CD4-positive, alpha-beta T cell treated with Interleukin-17A for 1 hour (primary cell): ENCODE measurements at places on chromosomes 4 and X.
A peak's percentile ranks its signal among the peaks of the same experiment; 100 is the strongest.

- no peak for DNase-seq
These were observed 5.4 kb downstream of the TBC1D1 start for GRCh38 chr4:37896206-37896860.

GRCh38 chr4:1628892-1629698 is 55.0 kb downstream of the FAM53A start:
- DNase-seq, result peak; percentile 75

GRCh38 chr4:157701695-157701994 is 471.2 kb downstream of the GASK1B start:
- no peak for DNase-seq

- DNase-seq, result no peak
These were observed 60.6 kb downstream of the RPS6KA3 start for GRCh38 chrX:20205927-20206708.

GRCh38 chr4:186839122-186840037 is 115.7 kb upstream of the FAT1 start:
- no peak for DNase-seq

GRCh38 chrX:110032534-110033147 is 29.7 kb downstream of the TMEM164 start:
- no peak for DNase-seq

DNA sequence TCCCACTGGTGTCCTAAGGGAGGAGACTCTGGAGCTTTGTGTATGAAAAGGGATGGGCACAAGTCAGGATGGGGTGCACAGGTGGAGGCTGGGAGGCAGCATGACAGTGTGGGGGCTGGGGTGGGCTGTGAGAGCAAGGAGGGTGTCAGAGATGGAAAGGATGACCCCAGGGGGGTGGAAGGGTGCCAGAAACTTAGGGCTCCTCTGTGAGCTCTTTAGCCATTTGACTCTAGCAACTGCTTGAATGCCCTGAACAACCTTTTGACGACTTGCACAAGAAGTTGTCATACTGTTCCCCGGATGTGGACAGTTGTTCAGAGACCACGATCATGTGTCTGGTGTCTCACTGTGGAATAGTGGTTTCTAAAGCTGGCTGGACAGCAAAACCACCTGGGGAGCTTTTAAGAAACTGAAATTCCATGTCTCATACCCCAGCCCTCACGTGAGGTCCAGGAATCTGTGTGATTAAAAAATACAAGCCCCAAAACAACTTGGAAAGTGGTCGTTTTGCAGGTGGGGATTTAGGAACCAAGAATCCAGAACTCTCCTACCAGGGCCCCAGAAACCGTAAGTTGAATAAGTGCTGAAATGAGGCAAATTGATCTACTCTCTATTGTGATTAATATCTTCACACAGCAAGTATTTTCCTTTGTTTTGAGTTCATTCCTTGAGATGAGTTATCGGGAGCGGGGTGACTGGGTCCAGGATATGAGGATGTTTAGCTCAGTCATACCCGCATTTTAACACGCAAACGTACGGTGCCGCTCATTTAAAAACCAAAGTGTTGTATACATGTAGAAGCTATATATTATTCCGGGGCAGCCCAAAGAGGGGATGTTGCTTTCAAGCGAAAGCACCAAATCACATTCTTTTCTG is 3.4 kb downstream of the RHOH start:
- DNase-seq, result peak; percentile 84

- DNase-seq, result no peak
These were observed 7.0 kb downstream of the SPP1 start for GRCh38 chr4:87982446-87983010.

DNA sequence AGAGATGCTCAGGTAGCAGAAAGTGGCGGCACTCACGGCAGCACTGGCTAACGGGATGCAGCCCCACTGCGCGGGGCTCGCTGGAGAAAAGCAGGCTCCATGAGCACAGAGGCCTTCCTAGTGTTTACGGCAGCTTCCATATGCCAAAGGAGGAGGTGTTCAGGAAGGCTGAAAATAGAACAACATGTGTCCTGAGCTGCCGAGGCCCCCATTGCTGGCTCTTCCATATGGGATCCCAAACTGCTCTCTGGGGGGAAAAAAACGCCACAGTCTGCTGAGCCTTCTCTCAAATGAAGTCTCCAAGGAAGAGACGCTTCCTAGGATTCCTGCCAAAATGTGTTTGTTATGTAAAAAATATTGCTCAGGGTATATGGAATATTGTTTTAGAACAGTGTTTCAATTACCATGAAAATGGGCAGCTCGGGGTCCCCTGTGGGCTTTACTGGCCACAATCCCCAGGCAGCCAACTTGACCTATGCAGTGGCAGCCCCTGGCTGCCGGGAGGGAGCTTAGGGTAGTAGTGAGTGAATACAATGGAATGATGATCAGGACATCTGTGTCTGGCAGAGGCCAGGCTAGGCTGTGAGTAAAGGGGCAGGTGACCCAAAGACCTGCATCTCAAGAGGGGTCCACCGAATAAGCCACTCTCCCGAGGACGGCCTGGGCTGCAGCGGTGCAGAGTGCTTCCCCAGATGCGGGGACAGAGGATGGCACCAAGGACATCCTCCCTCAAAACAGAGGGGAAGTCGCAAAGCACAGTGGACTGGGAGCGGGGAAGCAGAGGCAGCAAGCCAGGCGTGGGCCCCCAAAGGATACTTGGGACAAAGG is 170.1 kb downstream of the AFAP1 start:
- DNase-seq, result no peak

DNA sequence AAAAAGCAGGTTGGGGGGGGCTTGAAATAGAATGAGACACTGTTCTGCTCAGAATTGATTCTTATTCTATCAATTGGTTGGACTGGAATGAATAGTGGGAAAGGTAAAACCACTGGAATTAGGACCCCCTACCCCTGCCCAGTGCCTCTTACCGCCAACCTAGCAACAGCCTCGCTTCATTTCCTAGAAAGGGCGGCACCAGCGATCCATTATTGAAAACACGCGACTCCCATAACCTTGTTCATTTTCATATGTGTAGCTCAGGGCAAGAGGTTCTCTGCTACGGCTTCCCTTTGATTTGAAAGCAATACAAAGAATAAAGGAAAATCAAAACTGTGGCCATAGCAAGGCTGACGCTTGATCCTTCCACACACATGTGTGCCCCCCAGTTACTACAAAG is 33.7 kb downstream of the IDS start:
- no peak for DNase-seq

- DNase-seq, result no peak
These were observed 837.4 kb downstream of the TRIML1 start for GRCh38 chr4:188976644-188977115.

- no peak for DNase-seq
These were observed 208.1 kb downstream of the PDGFC start for GRCh38 chr4:156763511-156763910.

DNA sequence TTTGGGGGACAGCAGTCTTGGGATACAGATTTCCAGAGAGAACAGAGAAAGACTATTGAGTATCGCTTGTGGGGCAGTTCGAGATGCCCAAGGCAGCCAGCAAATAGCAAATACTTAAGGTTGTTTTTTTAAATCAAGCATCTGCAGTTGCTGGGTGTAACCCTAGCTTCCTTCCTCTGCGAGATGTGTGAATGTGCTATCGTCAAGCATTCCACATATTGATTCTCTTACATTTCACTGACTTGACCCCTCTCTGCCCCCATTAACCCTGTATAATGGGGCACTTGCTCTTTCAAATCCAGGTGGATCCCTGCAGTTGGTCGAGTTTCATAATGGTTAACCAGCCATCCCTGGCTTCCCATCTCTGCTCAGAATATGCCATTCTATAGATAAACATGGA is 23.5 kb downstream of the KCNE5 start:
- DNase-seq, result no peak

DNA sequence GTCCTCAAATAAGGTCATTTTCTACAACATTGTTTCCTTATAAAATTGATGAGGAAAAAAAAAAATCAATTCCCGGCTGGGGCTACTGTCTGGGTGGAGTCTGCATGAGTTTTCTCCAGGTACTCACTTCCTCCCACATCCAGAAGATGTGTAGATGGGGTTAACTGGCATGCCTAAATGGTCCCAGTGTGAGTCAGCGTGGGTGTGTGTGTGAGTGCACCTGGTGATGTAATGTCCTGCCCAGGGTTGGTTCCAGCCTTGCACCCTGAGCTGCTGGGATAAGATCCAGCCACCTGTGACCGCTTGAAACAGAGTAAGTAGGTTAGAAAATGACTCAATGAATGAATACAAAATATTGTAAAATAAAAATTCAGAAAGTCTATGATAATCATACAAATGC is 11.1 kb downstream of the USP26 start:
- DNase-seq, result no peak

DNA sequence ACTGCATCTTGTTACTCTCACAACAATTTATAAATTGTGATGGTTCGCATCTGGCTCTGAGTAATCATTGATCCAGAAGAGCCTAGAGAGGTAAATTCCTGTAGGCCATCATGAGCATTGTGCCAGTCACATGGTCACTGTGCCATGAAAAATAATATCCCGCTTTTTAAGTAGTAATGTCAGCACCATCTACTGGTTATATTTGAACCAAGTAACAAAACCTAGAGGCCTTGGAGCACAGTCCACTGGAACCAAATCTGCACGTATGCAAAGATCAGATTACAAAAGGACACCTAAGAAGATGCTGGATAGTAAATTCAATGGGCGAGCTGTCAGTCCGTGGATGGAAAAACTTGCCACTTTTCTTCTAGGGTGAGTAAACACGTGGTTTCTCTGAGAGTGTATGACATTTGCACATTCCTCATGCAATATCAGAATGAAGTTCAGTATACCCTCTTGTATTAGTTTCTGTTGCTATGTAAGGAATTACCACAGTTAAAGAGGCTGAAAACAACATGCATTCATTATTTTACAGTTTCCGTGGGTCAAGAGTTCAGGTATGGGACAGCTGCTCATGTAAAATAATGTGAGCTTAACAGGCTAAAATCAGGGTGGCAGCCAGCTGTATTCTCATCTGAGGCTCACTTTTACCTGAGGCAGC is 26.8 kb downstream of the FAM114A1 start:
- DNase-seq, result no peak
